ENCODE measurements at places on chromosomes 12 and 14.

GRCh38 chr12:130787445-130788410, 51.3 kb downstream of the STX2 start:
- no peak for DNase-seq

DNA sequence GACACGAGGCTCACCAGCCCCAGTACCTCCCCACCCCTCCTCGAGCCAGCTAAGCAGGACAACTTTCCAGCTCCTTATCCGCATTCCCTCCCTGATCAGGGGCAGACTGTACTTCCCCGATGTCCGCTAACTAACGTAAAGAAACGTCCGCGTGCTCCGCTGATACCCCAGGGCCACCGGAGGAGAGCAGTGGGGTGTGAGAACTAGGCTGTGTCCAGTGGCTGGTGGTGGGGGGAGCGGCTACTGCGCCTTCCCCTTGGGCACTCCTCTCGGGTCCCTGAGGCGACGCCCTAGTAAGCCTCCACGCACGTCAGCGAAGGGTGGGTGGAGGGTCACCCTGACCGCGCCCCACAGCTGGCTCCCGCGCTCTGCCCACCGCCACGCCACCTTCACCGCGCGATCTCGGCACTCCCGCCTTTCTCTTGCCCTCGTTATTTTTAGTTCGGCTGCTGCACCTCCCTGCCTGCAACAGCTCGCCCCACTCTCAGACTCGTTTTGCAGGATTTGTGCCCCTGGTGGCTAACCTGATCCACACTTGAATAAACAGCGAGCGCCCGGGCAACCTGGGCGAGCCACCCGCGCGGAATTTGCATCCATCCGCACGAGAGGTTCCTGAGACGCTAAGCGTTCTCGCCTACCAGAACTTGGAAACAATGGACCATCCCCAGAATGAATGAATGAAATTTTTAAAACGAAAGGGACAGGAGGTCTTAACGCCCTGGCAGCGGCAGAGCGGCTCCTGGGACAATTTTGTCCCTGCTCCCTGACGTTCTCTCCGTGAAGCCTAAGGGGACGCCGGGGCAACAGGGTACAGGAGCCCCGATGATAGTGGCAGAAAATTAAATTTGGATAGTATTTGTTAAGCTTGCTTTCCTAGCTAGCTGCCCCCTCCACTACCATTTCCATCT, 6.9 kb upstream of the BMP4 start:
- DNase-seq = no peak

DNA sequence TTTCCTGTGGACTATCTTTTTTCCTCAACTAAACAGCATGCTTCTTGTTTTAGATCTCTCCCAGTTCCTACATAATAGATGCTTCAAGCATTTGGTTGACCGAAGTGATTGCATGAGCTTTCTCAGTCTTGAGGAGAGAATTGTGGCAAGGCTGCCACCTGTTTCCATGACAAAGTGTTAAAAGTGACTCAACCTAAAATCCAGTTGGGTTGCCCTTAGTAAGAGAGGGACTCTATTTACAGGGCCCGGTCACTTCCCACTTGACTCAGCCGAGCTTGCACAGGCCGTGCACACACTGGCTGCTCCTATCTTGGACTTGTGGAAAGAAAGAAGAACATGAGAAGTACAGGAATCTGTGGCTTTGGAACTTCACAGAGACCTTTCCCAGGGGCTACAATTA, 2.1 kb upstream of the B4GALNT3 start:
- no peak for DNase-seq

GRCh38 chr12:100017056-100017455, 32.3 kb upstream of the ANKS1B start:
- DNase-seq = no peak

DNA sequence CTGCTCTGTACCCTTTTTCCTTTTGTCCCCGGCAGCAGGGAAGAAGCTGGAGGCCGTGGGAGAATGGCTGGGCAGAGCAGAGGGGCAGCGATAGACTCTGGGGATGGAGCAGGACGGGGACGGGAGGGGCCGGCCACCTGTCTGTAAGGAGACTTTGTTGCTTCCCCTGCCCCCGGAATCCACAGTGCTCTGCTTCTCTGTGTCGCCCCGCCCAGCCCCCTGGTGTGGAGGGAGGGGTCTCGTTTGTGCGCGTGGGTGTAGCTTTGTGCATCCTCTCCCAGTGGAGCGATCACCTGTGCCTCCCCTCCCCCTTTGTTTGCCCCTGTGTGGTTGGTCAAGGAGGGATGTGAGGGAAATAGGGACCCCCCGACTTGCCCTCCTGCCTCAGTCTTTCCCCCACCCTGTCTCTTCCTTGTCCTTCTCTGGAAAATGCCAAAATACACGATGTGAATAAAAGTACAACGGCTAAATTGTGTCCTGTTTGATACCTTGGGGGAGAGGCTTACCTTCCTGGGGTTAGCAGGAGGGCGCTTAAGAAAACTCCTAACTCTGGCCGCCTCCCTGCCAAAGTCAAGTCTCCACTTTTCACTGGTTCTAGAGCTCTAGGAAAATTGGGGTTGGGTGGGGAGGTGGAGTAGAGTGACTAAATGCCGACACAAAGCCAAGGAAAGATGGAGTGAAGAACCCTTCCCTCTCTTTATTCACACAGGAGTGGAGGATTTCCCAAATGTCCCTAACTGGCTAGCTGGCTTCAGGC, 990 bp upstream of the TPI1 start:
- DNase-seq = no peak

- no peak for DNase-seq
Measured at GRCh38 chr14:90275820-90276219, 19.5 kb downstream of the PSMC1 start.

DNA sequence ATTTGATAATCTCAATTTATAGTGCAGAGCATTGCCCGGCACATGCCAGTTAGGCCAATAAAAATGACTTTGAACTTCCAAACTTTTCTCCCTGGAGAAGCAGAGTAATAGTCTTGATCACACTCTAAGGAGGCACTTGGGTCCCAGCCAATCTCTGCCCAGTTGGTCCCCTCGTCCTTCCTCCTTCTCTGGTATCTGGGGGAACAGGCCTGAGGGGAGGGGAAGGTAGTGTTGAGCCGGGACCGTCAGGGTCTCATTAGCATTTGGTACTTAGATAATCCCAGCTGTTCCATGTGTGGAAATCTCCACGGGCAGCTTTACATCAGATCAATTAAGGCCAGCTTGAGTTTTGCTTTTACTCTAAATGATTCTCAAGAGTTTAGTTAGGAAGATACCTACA, 70.1 kb downstream of the ZNF641 start:
- no peak for DNase-seq

DNA sequence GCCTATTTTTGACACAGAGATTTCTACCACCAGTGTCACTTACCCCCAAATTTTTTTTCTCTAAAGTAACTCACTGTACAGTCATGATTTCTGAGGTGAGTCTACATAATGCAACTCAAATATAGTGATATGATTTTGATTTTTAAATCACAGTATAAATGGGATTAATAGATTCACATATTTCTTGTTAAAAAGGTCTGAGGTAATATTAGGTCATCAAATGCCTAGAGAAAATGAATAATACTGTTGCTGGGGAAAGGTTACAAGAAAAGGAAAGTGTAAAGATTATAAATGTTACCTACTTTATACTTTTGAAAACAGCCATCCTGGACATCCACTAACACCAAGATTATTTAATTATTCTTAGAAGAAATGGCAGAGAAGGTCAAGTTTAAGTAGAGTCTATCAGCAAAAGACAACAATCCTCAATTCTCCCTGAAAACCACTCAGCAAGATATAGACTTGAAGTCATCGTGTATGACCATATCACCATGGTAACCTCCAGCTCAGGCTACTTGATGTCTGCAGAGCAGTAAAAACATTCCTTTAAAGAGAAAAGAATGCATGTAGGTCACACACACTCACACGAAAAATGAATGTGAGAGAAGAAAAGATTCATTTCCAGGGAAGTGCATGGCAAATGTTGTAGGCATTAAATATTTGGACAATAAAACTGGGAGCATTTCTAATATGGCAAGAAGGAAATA, 58.7 kb downstream of the CCDC59 start:
- no peak for DNase-seq

DNA sequence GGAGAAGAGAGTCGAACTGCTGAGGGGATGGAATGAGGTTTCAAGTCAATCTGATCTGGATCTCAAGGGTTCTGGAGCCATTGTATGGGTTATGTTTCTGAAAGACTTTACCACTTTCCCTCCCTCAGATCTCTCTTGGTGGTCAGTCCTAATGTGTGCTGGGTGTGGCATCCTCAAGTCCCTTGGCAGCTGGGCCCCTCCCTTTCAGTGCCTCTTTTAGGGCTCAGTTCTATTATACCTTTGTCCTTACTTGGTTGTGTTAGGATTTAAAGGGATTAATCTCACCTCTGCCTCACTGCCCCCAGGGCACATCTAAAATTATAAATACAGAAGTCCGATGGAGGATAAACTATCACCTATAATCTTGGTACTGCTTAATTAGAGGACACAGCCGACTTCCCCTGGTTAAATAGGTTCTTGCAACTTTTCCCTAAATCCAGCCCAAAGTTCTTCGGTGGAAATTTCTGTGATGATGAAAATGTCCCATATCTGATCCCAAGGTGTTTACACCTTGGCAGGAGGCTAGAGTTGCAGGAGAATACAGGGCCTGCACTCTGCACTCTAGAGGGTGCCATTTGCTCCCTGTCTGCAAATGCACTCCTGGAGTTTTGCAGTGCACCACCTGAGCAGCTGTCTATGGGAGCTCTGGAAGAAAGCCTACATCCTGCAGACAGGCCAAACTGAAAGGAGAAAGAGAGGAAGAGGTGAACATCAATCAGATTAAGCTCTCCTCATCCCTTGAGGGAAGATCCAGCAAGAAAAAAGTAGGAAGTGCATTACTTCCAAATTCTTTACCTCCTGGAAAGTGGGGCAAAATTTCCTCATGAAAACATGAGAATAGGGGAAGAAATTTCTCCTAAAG, 106.8 kb downstream of the NUAK1 start:
- no peak for DNase-seq

- DNase-seq = no peak
Measured at GRCh38 chr12:116332705-116333380, 55.4 kb upstream of the MED13L start.

DNA sequence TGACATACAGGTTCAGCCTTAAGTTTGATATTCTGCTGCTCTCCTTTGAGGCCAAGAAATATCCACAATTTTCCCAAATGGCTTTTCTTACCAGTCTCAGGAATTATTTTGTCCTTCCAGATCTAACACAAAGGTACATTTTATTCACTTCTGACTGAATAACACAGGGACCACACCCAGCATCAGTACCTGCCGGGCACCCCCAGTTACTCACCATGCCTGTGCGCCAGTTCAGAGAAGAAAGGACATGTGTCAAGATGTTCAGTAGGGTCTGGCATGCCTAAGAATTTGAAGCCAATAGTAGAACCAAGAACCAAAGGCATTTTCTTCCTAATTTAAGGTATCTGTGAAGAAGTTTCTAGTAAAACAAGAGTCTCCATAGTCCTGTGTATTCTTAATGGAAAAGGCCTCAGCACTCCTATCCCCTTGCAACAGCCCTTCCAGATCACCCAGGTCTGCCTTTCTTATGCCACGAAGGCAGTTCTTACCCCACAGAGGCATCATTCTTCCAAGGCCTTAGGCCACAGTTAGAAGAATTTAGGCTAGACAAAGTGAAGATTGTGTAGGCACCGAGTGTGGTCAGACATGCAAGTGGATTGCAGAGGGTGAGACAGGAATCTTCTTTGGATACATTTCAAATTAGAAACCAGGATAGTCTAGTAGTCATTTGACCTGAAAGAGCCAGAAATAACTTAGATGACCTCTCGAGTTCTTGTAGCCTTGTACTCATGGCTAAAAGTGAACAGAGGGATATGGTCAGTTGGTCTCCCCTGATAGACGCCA, 140.1 kb upstream of the HIF1A start:
- DNase-seq = no peak

DNA sequence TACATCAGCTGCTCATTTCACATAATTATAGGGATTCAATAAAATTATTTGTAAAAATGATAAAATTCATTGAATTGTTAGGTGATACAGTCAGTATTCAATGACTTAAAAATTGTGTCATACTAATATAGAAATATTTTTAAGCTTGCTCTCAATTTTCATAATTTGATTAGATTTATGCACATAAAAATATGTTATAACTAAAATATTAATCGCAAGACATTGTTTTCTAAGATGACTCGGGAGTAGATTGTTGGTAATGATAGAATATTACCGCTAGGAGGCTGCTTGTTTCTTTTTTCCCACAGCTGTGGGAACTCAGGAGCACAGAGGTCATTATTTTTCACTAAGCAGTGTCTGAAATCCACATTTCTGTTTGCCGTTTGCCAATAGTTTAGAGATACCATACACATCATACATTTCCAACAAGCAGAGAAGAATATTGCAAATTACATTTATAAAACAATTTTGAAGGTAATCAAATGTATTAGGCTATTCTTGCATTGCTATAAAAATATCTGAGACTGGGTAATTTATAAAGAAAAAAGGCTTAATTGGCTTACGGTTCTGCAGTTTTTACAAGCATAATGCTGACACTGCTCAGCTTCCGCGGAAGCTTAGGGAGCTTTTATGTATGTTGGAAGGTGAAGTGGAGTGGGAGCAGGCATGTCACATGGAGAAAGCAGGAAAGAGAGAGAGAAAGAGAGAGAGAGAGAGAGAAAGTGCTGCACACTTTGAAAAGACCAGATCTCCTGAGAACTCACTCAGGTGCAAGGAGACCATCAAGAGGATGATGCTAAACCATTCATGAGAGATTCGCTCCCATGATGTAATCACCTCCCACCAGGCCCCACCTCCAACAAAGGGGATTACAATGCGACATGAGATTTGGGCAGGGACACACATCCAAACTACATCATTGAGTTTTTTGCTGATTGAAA, 9.2 kb downstream of the CD69 start:
- DNase-seq = peak; percentile 42

GRCh38 chr12:46409342-46409741, 36.8 kb upstream of the SLC38A2 start:
- DNase-seq = no peak

- DNase-seq = no peak
Measured at GRCh38 chr12:109581856-109582255, 8.3 kb downstream of the MVK start.

GRCh38 chr12:80698256-80698655, 9.2 kb upstream of the MYF6 start:
- no peak for DNase-seq

DNA sequence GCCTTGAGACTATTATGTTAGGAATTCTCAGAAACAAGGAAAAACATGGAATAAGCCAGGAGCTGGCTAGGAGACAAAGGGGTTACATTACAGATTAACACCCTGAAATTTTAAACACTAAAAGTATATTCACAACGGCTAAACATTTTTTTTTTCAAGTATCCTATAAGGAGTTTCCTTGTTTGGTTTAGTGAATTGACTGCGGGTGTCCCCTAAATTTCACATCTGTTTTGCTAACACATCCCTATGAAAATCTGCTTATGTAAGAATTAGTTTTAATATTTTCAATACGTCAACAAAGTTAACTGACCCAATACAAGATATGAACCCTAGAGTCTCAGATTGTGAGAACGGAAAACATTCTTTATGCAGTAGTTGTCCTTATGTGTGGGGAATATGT, 19.0 kb downstream of the TAOK3 start:
- DNase-seq = no peak

GRCh38 chr14:37970696-37971095, 237.0 kb upstream of the SSTR1 start:
- DNase-seq = no peak

GRCh38 chr12:54033980-54034784, 1.3 kb downstream of the HOXC5 start:
- DNase-seq = no peak

GRCh38 chr12:54394281-54394719, 9.8 kb upstream of the ZNF385A start:
- peak; percentile 35 for DNase-seq

Data from stimulated activated CD4-positive, alpha-beta T cell treated with anti-CD3 and anti-CD28 coated beads, Interleukin-12 subunit alpha, Interleukin-12 subunit beta, amount 100 ng/mL, for 4 hours (primary cell).